Kidney (tissue), 22 donors: ENCODE measurements at places on chromosomes 2 and 18. TPM values are rescaled to one million over a fixed set of nuclear protein-coding genes. Genes with fewer than 3 reads are reported as not detected.
A peak's percentile ranks its signal among the peaks of the same experiment; 100 is the strongest.

- no peak for DNase-seq
Measured at GRCh38 chr2:73494031-73494430, 108.4 kb downstream of the ALMS1 start.

DNA sequence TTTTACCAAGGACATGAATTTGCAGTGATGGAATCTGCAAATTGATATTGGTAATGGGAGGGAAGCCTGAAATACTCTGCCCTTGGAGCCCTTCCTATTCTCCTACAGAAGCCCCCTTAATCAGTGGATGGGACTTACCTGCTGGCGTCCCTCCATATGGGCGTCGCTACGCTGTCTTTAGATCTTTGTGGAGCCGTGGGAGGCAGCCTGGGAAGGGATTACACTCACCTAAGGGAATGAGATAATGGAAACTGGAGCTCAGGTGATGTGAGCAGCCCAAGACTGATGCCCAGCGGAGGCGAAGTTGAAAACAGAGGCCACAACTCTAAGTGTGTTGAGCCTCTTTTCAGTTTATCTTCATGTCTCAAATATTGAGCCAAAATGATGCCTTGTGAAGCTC lies 306.6 kb downstream of the MYCN start:
- DNase-seq: no peak

DNA sequence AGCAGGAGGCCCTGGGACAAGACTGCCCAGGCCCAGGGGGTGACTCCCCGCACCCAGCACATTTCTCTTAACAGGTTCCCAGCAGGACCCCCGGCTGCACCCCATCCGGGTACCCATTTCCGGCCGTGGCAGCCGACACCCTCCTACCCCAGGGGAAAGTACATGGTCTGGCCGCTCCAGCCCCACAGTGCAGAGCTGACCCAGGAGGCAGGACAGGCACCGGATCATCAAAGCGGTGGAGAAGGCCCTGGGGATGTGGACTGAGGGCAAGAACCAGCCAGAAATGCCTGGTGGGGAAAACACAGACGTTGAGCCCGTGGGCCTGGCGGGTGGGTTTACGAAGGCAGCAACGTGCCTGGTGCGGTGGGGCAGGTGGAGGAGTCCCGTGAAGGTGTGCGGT lies 79.5 kb upstream of the GPC1 start:
- no peak for DNase-seq

GRCh38 chr18:63099091-63099840 lies 220.3 kb downstream of the BCL2 start:
- DNase-seq: peak; percentile 28

GRCh38 chr2:100422320-100423055 lies 5.0 kb upstream of the CHST10 start:
- no peak for DNase-seq

DNA sequence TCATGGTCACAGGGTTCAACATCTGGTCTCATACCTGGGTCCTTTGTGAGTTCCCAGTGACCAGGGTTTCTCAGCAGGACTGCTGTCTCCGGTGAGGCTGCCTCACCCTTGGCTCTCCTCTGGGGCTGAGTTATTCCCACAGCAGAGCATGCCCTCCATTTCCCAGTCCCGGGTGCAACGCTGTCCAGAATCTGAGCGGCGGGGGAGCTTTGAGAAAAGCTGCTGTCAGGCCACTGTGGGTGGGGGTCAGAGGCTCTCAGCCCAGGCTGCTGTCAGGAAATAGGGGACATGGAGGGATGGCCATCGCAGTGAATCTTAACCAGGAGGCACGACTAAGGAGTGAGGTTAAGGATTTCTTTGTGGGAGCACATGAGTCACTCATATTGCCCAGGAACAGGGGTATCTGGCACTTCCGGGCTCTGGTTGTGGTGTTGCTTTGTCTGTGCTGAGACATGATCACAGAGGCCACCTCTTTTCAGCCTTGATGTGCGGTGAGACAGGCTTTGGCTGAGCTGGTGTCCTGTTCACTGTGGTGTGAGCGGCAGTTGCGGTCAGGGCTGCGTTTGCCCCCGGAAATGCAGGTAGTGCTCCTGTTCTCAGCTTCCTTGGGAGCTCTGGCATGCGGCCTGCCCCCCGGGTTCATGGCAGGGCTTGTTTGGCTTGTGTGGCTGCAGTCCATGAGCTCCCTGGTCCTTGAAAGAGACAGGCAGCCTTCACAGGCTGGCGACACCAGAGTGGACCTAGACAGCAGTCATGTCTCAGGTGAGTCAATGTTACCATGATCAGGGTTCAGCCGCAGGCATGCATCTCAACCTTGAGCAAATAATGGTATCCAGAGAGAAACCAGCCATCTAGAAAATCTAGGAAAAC lies 310.7 kb upstream of the MYT1L start:
- DNase-seq: no peak

The CHRNA1 gene
- not detected for total RNA-seq

The GALNT5 gene
- 0.47 TPM for total RNA-seq

The MTLN gene
- 48.8 TPM for total RNA-seq
